ENCODE measurements at places on chromosomes 1 and 21. TPM values are rescaled to one million over a fixed set of nuclear protein-coding genes. Genes with fewer than 3 reads are reported as not detected.

- no peak for DNase-seq
Observed at GRCh38 chr1:147738129-147738528, 22.3 kb downstream of the GJA5 start.

DNA sequence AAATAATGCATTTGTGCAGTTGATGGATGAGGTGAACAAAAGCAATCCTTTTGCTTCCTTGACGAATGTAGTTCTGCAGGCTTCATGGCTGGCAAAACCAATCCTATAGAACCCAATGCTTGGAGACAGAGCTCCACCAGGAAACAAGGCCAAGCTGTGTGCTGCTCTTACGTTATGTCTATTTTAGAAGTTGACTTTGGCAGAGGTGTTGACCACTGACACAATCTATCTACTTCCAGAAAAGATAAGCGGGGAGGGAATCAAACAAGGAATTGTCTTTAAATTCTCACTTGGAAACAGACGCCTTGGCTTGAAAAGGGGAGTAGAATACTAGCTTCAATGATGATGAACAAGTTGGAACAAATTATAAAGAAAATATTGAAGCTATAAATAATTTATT is 211.2 kb downstream of the SETD4 start:
- no peak for DNase-seq

GRCh38 chr21:24938573-24938972 is 668.7 kb downstream of the MRPL39 start:
- DNase-seq: no peak

- peak; percentile 39 for DNase-seq
Observed at GRCh38 chr1:76961181-76961819, 94.0 kb downstream of the ST6GALNAC5 start.

DNA sequence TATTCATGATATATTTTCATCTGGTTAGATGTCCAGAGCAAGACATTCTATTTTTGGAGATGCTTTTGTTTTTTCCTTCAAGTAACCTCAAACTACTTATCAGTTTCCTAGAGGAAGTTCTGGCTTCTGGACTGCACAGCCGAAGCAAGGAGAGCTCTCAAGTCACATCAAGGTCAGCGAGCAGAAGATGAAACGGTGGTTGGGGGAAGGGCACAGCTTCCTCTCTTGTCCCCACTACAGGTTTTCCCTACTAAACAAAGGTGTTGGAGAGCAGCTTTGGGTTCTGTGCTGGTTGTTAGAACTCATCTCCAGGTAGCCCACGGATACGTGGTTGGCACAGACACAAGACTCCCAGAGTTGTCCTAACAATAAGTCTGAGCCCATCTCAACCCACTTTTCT is 5.1 kb upstream of the PLEKHO1 start:
- DNase-seq: no peak

DNA sequence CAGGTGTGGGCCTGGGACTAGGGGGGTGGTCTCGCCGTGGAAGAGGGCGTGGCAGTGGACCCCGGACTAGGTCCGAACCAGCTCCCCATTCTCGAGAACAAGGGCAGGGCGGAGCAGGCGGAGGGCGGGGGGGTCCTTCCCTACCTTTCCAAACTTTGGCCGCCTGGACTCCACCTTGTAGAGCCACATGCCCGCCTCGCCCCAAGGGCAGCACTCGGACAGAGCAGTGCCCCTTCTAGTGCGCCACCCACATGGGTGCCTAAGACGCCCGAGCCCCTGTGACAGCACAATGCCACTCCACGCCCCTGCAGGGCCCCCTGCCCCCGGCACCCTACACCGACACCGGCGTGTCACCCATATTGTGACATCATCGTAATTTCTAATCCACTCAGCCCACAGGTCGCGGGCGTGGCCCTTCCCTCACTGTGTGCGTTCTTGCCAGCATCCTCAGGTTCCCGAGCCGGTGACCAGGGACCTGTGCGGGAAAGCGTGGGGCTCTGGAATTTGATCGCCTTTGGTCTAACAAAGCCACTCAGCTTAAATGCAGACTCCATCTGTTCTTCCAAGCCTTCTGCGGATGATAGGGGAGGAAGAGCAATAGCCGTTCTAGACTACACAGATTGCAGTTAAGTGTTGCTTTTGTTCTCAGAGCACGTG is 553 bp upstream of the STMN1 start:
- no peak for DNase-seq

DNA sequence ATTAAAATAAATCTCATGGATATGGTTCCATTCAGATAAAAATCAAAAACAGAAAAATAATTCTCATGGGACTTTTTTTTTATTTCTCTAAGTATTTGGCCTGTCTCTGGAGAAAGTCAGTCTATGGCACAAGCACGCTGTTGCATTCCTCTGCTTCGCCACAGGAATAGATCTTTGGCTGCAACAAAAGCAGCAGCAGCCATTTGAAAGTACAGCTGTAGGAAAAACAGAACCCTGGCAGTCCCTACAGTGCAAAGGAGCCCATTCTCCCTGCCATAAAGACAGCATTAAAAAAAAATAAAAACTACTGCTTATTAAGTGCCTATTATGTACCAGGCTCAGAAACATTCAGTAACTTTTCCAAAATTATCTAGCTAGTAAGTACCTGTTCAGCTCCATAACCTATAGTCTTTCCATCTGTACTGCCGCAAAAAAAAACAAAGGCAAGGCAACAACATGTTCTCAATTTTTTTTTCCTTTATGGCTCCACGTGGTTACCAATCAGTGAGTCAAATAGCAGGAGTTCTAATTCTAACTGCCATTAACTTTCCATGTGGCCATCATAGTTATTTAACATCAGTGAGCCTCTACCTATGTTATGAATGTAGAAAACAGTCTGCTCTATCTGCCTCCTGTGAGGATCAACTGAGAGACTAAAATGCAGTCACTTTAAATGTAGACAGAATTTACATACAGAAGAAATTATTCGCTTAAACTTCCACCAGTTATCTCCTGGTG is 22.7 kb downstream of the SLC35D1 start:
- DNase-seq: no peak

GRCh38 chr1:71047635-71048607 is at the start of gene PTGER3:
Gene PTGER3, minus strand, starts transcription at chr1:71047816. Its CDS starts 239 bp downstream, at chr1:71047577.
- DNase-seq: no peak

DNA sequence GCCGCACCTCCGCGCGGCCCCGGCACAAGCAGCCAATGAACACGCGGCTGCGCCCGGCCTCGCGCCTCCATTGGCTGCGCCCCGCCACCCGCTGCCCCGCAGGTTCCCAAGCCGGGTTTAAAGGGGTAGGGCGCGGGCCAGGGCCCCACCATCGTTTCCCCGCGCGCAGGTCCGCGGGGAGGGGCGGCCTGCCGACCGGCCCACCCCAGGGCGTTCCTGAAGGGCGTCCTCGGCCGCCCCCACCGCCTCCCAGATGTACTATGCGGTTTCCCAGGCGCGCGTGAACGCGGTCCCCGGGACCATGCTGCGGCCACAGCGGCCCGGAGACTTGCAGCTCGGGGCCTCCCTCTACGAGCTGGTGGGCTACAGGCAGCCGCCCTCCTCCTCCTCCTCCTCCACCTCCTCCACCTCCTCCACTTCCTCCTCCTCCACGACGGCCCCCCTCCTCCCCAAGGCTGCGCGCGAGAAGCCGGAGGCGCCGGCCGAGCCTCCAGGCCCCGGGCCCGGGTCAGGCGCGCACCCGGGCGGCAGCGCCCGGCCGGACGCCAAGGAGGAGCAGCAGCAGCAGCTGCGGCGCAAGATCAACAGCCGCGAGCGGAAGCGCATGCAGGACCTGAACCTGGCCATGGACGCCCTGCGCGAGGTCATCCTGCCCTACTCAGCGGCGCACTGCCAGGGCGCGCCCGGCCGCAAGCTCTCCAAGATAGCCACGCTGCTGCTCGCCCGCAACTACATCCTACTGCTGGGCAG is at the start of gene OLIG1:
OLIG1 (plus strand) TSS at position 148 of the 750 bp plus-strand sequence; CDS start at position 254, 106 bp downstream.
- DNase-seq: no peak

ARMH1 gene
- polyA plus RNA-seq: 0.71 TPM

MTARC2 gene
- 5.7 TPM for polyA plus RNA-seq

OVAAL gene
- 0.05 TPM for polyA plus RNA-seq

G0S2 gene
- polyA plus RNA-seq: 0.43 TPM

C1orf94 gene
- polyA plus RNA-seq: not detected

GBP3 gene
- polyA plus RNA-seq: 81.0 TPM

KIAA1614 gene
- 7.3 TPM for polyA plus RNA-seq
